Right lung (tissue), 10 donors: ENCODE measurements at places on chromosomes 4 and X.
A peak's percentile ranks its signal among the peaks of the same experiment; 100 is the strongest.

DNA sequence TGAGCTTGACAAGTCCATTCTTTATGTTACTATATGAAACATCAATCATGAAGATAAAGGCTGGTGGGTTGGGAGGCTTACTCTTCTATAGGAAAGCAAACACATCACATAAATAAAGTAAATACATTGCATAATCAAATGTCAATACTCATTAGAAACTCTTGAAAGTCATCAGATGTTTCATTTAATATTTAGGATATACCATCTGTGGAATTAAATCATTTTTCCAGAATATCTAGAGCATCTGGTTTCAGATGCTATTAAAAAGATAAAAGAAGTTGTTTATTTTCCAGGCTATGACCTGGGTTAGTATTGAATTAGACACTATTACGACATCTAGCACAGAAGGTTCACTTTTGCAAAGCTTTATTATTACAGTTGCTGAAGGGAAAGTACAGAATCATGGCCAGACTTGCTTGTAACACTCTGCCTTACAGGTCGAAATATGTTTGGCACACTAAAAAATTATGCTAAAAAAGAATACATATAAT, 72.6 kb downstream of the METTL14 start:
- no peak for DNase-seq

GRCh38 chrX:20007962-20008622, 17.2 kb upstream of the BCLAF3 start:
- DNase-seq: no peak

- no peak for DNase-seq
Measured at GRCh38 chrX:105190252-105190853, 30.1 kb downstream of the TEX13A start.

- no peak for DNase-seq
Measured at GRCh38 chr4:71571346-71571745, 212.5 kb downstream of the GC start.

DNA sequence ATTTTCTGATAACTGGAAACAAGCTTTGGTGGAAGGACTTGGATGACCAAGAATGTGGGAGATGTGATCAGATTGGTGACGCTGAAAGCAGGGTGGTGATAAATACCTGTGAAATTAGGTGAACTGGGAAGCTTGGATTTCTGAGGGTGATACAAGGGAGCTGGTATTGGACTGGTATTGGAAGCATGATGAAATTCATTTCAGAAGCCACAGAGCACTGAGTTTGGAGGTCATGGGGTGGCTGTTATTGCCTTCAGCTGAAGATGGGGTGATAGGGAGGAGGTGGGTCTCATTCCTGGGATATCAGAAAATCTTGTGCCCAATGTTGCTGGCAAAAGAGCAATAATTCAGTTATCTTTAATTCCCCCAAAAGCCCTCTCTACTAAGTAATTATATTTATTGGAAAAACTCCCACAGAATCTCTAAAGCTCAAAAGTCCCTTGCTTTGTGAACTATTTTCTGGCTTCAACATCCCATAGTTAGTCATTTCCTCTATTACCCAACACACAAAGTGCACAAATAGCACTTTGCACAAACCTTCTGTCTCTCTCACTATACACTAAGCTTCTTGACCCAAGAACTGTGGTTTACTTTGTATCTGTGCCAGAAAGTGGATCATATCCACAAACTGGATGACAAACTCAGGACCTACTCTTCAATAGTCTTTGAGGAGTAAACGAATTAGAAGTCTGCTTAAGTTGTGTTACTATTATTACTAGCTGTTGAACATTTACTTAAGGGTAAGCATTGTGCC, 23.1 kb upstream of the CAMK2D start:
- peak; percentile 44 for DNase-seq

DNA sequence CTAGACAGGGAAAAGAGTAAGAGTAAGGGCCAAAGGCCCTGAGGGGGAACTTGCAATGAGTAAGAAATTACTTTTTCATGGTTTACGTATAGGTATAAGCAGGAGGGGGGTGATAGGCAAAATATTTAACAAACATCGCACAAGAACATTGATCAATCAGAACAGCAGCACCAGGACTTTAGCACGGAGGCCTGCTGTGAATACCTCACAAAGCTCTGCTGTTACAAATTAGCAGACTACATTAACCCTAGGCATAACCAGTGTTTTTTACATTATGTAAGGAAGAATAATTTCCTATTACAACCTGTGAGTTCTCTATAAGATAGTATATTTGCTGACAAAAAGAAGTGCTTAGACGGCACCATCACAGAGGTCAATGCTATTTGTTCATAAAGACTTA, 44.9 kb downstream of the PPARGC1A start:
- no peak for DNase-seq

DNA sequence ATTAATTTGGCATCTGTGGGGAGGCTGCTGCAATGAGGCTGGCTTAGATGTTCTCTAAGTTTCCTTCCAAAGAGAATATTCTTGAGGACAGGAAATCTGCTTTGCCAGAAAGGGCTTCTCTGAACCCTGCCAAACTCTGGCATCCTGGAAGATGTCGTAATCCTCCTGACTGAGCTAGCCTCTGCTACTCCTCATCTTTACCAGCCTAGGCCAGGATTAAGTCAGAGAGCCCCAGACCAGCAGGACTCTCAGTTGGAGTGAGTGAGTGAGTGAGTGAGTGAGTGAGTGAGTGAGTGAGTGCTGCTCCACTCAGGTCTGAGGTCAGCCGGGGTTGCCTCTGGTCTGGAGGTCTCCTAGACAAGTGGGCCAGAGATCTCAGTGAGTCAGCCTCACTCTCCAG, 104.9 kb upstream of the SOD3 start:
- no peak for DNase-seq

DNA sequence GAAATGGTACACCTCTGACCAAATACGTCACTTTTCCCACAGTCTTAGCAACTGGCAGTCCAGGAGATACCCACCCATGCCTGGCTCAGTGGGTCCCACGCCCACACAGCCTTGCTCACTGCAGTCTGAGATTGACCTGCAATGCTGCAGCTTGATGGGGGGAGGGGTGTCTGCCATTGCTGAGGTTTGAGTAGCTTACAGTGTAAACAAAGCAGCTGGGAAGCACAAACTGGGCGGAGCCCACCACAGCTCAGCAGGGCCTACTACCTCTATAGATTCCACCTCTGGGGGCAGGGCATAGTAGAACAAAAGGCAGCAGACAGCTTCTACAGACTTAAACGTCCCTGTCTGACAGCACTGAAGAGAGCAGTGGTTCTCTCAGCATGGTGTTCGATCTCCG, 52.7 kb downstream of the AMER1 start:
- DNase-seq: no peak

GRCh38 chr4:110292994-110293744, 94.8 kb upstream of the ELOVL6 start:
- no peak for DNase-seq

DNA sequence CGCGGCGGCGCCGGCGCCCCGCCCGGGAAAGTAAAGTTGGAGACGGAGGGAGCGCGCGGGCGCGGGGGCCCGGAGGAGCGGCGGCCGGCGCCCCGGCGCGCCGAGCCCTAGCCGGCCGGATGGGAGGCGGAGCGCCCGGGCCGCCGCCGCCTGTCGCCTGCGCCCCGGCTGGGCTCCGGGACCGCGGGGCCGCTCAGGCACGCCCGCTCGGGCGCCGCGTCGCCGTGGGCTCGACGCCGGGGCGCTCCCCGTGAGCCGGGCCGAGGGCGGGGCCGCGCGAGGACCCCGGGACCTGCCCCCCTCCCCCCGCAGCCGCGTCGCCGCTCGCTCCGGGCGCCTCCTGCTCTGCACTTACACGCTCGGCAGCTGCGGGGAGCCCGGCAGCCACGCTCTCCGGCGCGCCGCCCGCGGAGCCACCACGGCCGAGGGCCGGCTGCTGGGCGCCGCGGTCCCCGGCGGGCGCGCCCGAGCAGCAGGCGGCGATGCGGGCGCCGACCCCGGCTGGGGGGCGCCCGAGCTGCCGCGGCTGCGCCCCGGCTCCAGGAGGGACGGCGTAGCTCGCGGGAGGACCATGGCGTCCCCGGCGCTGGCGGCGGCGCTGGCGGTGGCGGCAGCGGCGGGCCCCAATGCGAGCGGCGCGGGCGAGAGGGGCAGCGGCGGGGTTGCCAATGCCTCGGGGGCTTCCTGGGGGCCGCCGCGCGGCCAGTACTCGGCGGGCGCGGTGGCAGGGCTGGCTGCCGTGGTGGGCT, at the start of gene ADRA2C:
Gene ADRA2C, plus strand, starts transcription at position 350 of the 749 bp plus-strand sequence. Its CDS starts 222 bp downstream, at position 572.
- no peak for DNase-seq

DNA sequence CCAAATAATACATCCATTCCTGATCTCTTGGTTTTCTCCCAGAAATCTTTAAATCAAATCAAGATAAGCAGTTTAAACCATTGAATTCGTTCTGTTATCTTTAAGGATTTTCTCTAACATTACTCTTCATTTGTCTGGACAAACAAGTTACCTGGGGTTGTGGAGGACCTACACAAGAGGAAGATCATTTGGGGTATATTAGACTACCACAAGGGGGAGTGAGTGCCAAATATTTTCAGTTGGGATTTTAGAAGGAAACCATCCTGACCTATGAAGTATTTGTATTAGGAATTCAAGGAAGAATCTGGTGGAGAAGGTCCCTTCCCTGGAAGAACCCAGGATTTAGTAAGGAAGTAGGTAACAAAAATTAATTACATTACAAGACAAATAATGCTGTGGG, 12.0 kb upstream of the DCHS2 start:
- no peak for DNase-seq

- DNase-seq: no peak
Measured at GRCh38 chr4:153421941-153422340, 44.2 kb upstream of the TMEM131L start.

GRCh38 chr4:94244829-94245185, 37.1 kb downstream of the SMARCAD1 start:
- no peak for DNase-seq

GRCh38 chrX:29528281-29528680, 687.1 kb upstream of the MAGEB2 start:
- no peak for DNase-seq

GRCh38 chr4:25896776-25897539, 17.1 kb upstream of the SMIM20 start:
- no peak for DNase-seq

- DNase-seq: no peak
Measured at GRCh38 chr4:45713996-45714395, 409.9 kb downstream of the GABRG1 start.

DNA sequence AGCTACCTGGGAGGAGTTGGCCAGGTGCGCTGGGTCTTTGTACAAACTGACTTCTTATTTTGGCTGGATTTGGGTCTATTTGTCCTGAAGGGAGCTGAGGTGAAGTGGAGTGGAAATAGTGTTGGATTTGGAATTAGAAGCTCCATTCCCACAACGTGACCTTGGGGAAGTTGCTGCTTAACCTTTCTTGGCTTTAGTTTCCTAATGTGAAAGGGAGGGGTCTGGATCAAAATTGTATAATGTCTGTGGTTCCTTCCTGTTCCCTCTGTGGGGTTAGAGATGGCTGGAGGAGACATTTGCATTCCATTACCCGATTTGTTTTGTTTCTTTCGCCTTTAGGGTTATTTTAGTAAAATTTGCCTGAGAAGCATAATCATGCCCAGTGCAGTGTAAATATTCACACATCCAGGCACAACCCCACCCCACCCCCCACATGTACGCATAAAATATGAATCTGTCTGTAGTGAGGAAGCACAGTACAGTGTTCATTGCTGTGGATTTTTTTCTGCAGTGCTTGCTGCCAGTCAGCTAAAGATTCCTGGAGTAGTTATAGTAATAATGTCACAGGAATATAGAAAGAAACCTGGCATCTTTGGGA, 21.5 kb downstream of the JADE1 start:
- DNase-seq: no peak

DNA sequence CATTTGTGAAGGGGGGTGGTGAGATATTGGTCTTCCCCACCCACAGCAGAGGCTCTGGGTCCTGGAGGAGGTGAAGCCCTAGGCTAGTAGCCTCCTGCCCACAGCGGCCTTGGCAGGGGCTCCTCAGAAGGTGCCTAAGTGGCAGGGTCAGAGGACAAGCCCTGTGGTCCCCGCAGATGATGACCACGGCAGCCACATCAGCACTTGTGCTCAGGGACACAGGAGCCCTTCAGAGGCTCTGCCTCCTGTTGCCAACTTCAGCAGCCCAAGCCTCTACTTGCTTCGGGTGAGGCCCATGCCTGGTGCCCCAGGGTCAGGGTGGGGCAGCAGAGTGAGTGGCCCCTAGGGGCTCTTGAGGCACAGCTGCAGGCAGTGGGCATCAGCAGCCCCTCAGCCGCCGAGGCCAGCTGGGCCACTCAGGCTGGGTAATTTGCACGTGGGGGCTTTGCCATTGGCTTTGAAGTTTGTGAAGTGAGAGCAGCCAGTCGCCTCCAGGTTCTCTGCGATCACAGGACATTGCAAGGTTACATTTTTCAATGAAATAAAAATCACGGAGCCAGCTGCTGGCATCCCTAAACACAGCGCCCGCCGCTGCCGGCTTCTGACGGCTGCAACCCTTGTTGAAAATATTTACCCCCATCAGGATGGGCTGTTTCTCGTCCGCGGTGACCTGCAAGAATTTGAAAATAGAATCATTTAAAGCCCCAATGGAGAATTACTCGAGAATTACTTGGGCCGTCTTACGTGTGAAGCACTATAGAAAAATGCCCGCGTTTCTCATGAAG, 108.5 kb downstream of the HMX1 start:
- DNase-seq: no peak

GRCh38 chrX:132809581-132809980, 148.8 kb downstream of the HS6ST2 start:
- DNase-seq: no peak

- no peak for DNase-seq
Measured at GRCh38 chr4:3293401-3294391, 875 bp downstream of the RGS12 start.

GRCh38 chr4:83910693-83911092, 374.8 kb downstream of the GPAT3 start:
- DNase-seq: no peak

DNA sequence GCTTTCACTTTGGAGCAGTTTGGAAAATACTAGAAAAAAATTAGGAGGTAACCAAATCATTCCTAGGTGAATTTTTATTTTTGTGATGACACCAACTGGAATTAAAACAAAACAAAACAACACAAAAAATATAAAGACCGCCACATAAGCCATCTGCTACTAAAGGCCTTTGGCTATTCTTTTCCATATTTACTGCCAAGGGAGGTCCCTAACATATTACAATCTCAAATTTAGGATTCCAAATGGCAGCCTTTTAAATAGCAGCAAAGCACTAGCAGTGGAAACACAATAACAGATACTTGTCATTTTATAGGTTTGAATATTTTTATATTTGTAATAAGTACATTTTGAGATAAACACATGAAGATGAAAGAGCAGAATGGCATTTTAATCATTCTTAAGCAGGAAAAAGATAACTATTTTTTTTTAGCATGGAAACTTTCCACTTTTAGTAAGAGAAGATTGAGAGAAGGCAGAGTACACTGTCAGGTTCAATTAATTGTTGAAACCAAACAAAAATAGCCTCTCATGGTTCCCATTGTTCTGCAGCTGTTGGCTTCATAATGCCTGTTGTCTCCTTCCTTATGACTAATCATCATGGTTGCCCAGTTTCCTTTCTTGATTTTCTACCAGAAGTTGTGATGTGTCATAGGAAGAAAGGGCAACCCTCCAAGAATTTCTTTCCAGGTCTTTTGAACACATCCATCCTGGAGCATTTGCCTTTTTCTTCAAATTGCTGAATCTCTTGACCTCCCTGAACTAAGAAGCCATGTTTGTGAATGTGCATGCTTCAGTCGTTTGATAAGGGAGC, 219.0 kb upstream of the EMCN start:
- DNase-seq: peak; percentile 7

GRCh38 chr4:168321006-168321405, 2.5 kb upstream of the DDX60 start:
- DNase-seq: no peak

GRCh38 chr4:7002336-7002735, 40.8 kb upstream of the TADA2B start:
- DNase-seq: no peak
